ENCODE measurements at places on chromosomes 1 and 21.

- no peak for DNase-seq
Measured at GRCh38 chr1:156151093-156151688, 2.2 kb upstream of the SEMA4A start.

GRCh38 chr1:14687147-14687546 lies 88.7 kb downstream of the KAZN start:
- no peak for DNase-seq

- DNase-seq: no peak
Measured at GRCh38 chr1:94734963-94735901, 84.9 kb upstream of the SLC44A3 start.

GRCh38 chr1:8527941-8528340 lies 210.0 kb downstream of the SLC45A1 start:
- no peak for DNase-seq

DNA sequence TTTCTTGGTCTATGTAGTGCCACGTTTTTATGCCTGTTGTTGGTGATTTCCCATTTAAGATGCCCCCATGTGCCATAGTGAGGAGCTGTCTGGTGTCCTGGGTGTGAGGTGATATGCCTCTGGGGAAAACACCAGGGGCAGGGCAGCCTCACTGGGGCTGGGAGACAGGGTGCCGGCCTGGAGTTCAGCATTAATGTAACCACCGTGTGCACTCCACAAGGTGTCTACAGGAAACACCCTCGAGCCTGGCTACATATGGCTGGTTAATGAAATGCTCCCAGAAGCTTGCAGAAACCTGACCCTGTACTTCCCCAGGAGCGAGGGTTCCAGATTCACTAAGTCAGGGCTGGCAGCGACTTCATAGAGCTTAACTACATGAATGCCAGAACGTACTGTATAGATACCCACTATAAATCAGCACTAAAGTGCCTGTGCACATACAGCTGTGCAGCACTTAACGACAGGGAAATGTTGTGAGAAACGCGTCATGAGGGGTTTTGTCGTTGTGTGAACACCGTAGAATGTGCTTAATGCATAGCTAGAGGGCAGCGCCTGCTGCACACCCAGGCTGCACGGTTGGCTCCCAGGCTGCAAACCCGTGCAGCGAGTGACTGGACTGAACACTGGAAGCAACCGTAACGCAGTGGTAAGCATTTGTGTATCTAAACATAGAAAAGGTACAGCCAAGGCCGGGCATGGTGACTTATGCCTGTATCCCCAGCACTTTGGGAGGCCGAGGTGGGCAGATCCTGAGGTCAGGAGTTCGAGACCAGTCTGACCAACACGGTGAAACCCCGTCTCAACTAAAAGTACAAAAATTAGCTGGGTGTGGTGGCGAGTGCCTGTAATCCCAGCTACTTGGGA lies 10.4 kb downstream of the TFF2 start:
- peak; percentile 29 for DNase-seq

DNA sequence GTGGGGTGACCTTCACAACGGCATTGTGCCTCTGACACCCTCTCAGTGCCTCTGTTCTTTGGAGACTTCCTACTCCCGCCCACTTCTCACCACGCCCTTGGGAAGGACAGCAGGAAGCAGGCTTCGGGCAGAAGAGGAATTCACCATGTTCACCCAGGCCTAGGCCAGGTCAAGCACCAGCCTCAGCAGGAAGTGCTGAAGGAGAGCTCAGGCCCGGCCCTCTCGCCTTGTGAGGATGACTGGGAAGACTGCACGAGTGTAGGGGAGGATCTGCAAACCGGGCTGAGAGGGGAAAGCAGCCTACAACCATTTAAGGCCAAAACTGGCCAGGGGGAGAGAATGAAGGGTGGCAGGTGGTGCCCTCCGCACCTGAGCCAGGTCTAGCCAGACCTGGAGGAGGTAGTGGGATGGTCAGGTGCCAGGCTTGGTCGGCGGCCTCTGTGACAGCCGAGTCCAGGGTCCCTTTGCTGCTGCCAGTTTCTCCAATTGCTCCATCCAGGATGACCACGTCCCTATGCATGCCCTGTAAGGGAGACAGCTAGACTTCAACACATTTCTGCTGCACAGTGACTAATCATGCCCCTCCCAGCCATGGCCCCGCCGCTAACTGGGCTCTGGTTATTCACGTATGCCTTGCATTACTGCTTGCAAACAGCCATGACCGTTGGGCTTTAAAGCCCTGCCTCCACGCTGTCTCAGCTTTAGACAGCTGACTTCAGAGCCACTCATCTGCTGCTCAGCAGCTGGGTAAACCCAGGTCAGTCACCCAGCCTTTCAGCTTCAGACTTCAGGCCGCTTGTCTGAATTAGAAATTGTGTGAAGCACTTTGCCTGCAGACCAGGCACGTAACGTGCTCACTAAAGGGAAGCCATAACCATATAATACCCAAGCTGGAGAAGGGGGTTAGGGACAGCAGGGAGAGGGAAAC lies 8.9 kb downstream of the MRTO4 start:
- peak; percentile 95 for DNase-seq

DNA sequence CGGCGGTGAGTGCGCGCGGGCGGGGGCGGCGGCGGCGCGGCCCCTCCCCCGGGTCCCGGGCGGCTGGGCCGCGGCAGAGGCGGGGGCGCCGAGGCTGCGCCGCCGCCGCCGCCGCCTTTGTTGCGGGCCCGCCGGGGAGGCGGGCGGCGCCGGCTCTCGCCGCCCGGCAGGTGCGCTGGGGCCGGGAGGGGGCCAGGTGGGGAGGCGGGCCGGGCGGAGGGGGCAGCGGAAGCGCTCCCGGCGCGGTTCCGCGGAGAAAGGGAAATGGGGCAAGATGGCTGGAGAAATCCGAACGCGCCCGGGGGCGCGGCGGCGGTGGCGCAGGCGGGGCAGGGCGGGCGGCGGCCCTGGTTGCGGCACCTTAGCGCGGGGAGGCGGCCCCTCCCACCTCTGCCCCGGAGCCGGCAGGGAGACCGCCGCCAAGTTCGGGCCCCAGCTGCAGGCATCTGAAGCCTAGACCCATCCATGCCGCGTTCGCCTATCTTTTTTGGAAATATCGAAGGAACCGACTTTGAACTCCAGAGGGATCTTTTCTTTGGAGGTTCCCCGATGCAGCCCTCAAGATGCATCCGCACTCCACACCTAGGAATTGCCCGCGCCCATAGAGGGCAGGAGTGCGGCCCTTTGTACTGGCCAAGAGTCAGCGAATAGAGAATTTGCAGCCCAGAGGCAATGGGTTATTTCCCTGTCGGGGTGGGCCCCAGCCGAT lies 479 bp downstream of the POGK start:
- DNase-seq: peak; percentile 49

- DNase-seq: no peak
Measured at GRCh38 chr1:235864469-235864868, 2.2 kb downstream of the LYST start.

DNA sequence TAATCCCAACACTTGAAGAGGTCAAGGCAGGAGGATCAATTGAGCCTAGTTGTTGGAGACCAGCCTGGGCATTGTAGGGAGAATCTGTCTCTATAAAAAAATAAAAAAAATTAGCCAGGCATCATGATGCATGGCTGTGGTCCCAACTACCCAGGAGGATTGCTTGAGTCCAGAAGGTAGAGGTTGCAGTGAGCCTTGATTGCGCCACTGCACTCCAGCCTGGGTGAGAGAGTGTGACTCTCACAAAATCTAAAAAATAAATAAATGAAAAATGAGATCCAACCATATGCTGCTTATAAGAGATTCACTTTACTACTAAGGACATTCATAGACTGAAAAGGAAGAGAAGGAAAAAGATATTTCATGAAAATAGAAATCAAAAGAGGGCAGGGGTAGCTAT lies 47.1 kb upstream of the HP1BP3 start:
- DNase-seq: no peak

DNA sequence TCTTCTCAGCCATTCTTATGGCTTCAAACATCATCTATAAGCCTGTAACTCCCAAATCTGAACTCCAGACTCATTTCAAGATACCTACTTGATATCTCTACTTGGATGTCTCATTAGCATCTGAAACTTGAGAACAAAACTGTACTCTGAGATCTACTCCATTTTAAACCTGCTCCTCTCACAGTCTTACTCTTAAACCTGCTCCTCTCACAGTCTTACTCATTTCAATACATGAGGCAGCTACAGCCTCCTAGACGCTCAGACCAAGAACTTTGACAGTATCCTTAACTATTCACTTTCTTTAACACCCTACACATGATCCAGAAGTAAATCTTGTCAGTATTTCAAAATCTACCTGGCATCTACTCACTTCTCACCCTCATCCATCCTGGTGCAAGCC lies 54.3 kb downstream of the NBPF6 start:
- no peak for DNase-seq

DNA sequence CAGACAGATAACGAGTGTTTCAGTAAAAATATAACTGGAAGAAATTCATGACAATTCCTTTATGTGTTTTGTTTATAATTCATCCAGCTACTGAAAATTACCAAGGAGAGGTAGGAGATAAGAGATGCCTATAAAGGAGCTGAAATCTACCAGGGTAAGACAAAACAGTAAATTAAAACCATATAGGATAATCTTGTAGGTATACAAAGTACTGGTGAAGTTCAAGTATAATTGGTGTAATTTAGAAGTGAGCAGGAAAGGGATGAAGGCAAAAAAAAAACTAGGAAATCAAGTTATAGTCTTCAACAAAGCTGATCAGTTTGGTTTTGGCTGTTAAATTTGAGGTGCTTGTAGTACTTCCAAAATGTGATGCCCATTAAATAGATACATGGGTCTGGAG lies 1.2 kb upstream of the WARS2 start:
- DNase-seq: no peak

GRCh38 chr21:32772281-32773047 lies 909 bp upstream of the PAXBP1 start:
- DNase-seq: peak; percentile 27

DNA sequence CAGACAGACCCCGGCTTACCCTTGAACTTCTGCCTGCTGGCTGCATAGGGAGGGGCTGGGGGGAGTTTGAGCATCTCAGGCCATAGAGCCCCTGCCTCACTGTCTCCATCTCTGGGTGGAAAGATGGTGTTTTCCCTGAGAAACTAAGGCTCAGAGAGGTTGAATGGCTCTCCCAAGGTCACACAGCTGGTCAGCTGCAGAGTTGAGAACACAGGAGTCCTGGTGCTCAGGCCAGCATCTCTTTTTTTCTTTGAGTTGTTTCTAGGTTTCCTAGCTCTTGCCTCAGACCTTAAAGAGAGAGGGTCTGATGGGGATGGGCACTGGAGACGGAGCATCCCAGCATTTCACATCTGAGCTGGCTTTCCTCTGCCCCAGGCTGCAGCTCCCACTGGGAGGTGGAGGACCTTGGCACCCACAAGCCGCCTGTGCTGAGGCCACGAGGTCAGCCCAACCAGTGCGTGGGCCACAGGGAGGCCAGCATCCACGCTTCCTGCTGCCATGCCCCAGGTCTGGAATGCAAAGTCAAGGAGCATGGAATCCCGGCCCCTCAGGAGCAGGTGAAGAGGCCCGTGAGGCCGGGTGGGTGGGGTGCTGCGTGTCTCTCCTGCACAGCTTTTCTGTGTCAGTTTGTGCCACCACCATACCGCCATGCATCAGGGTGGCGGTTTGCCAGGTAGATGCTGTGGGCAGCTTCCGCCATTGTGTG lies 21.8 kb downstream of the PCSK9 start:
- no peak for DNase-seq

DNA sequence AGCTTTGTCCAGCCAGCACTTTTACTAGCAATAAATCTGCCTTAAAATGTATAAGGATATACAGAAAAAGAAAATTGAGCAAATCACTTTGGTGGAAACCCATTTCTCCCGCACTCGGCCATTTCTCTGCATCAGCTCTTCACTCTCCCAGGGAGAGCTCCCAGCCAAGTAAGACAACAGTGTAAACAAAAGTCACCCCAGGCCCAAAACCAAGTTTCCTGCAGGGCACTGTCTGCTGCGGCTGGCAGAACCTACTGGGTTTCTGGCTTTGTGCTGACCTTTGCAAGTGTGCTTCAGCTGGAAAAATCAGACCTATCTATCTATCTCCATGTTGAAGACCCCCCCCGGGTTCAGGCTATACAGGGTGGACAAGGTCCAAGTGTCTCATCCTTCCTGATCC lies 476.7 kb upstream of the CAMK1G start:
- no peak for DNase-seq

DNA sequence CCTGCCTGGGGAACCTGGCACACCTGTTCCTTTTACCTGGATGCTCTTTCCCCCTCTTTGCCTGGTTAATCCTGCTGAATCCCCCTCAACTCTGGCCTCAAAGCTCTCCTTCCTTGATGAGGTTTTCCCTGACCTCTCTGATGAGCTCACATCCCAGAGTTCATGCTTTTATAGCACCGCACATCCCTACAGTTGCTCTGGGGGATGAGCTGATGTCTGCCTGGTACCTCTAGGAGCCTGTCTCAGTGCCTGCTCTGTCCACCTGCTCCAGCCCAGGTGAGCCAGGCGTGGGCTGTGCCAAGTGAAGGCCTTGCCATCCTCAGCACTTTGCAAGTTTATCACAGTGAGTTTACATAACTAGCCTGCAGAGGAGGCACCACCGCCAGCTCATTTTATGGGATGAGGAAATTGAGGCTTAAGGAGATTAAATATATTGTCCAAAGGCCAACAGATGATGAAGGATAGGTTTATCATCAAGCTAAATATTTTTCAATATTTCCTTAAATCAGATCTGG lies 58.6 kb upstream of the TMPRSS2 start:
- DNase-seq: no peak

GRCh38 chr1:116943438-116943837 lies 33.7 kb downstream of the PTGFRN start:
- DNase-seq: no peak

DNA sequence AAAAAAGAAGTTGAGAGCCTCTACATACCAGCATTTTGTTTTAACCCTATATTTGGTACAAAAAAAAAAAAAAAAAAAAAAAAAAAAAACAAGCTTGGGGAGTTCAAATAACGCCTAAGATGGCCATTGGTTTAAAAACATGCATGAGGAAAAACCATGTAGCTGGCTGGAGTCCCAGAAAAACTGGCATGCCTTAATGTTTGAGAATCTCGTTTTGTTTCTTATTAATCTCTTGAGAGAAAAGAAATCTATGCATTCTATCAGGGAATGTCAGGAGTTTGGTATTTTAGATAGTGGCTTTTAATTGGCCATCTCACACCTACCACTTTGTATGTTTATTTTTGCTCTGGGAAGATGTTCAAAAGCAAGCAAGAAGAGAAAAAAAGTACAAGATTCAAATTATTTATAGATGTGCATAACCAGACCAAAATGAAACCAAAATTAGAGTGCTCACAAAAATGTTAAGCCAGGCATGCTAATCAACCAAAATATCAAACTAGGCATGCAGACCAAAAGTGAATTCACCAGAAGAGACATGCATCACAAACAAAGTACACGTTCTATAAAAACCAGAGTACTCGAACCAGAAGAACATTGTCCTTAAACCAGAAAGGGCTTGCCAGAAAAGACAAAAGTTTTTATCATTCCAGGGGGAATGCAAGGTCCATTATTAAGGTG lies 156.6 kb downstream of the AK5 start:
- DNase-seq: no peak

DNA sequence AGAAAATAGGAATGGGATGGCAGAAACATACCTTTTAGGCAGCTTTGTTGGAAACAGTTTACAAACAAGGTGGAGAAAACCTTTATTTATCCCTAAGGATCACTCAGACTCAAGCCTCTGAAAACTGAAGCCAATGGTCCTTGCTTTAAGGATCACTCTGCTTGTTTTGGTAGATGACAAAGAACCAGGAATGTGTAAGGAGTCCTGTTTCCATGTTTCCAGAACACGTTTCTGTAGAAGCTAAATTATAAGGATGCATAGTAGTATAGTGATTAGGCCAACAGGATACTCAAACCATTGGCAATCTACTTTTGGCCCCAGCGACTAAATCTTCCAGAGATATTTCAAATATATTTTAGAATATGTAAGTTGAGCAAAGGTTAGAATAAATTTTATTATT lies 149.1 kb upstream of the HP1BP3 start:
- DNase-seq: no peak

GRCh38 chr1:101030881-101031280 lies 5.3 kb upstream of the DPH5 start:
- no peak for DNase-seq
